KBM-7 (cell line): ENCODE measurements at places on chromosomes 6 and 20.

GRCh38 chr6:91713911-91714310 lies 1127.0 kb upstream of the MAP3K7 start:
- DNase-seq = no peak

- no peak for DNase-seq
Observed at GRCh38 chr6:52994031-52994838, 849 bp downstream of the GSTA4 start.

DNA sequence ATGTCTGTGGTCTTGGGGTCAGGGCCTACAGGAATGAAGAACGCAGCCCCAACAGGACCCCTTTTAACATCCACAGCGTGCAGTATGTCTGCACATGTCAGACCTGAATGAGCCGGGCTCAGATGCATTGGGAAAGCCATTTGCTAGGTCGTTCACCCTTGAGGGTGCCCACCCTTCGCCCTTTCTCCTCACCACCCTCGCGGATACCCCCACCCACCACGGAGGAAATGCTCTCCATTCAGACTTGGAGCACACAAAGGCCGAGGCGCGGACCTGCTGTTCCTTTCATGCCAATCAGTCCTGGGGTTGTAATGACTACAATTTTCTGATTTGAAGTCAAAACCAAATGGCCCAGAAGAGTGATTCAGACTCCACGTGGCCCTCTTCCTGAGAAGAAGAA lies 62.7 kb downstream of the EDN3 start:
- DNase-seq = no peak

- DNase-seq = no peak
Observed at GRCh38 chr6:108423982-108424705, 129.3 kb downstream of the AFG1L start.

DNA sequence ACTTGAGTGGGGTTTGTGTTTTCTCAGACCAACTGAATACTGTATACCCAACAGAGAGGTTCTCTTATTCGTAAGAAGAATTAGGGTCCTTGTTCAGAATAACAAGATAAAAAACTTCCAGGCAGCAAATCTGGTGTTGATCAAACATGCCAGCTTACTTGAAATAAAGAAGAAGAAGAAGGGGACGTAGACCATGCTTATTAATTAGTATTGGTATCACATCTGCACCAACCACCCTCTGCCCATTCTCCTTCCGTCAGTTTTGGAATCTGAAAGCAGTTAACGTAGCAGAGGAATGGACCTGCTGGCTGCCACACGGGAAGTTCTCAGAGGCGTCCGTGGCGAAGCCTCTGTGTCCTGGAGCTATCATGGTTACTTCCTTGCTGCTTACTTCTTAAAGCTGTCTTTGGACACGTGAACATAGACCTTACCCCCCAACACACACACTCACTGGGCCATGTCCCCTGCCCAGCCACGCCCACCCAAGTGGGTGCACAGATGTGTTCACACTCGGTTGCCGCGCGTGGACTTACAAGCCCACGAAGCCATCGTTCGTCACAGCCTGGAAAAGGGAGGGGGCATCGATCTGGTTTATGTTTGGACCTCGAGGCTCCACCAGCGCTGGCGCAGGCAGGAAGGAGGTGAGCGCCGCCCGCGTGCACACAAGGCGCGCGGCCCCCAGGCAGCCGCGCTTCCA lies 4.1 kb upstream of the DLL1 start:
- peak; percentile 51 for DNase-seq

DNA sequence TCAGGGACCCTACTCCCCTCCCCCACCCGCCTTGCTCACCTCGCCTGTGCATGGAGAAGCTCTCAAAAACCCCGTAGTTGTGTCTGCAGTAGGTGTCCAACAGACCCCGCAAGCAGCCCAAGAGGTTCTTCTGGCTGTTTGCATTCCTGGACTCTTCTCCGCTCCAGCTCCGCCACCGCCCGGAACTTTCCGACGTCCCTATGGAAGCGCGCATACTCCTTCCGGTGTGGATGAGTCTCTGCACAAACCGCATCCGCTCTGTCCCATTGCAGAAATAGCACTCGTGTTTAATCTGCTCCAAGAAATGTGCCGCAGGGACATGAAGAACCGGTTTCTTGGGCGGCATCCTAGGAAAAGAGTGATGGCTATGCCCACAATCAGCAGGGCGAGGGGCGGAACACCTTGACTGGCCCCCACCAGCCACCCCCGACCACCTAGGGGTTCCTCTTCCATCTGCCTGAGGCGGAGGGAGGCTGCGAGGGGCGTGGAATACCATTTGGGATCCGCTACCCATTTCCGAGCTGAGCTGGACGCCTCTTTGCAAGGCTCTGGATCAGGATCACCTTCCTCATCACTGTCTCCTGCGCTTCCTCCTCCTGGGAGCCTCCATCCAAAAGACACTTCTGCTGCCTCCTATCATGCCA lies 20.2 kb downstream of the HLA-DRA start:
- DNase-seq = no peak
